ENCODE measurements at places on chromosomes 4 and X.

GRCh38 chrX:119692191-119693039 lies 553 bp downstream of the SEPTIN6 start:
- DNase-seq: peak; percentile 35

- DNase-seq: no peak
Measured at GRCh38 chrX:73262991-73263390, 48.3 kb upstream of the NAP1L2 start.

DNA sequence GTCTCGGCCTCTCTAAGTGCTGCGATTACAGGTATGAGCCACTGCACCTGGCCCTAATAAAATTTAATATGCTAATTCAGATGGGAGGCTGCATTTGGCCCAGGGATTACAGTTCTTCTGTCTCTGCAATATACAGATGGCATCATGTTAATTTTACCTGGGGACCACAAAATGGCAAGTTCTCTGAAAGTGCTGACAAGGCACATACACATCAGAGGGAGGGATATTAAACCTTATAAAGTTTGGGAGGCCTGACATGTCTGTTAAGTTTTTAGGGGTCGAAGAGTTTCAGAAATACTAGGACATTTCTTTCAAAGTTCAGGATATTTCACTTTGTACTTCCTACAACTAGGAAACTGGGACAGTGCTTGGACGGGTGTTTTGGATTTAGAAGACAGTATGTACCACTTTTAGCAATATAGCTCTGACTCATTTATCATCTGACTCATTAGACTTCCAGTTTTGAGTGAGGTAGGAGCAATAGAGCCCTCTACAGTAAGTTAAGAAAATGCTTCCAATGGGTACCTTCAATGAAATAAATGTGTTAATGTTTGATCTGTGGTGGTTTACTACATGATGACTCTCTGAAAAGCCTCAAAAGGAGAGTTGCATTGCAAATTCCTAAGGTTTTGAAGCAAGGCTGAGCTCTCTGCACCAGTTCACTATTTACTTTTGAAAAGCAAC lies 981.0 kb upstream of the HS3ST1 start:
- no peak for DNase-seq

DNA sequence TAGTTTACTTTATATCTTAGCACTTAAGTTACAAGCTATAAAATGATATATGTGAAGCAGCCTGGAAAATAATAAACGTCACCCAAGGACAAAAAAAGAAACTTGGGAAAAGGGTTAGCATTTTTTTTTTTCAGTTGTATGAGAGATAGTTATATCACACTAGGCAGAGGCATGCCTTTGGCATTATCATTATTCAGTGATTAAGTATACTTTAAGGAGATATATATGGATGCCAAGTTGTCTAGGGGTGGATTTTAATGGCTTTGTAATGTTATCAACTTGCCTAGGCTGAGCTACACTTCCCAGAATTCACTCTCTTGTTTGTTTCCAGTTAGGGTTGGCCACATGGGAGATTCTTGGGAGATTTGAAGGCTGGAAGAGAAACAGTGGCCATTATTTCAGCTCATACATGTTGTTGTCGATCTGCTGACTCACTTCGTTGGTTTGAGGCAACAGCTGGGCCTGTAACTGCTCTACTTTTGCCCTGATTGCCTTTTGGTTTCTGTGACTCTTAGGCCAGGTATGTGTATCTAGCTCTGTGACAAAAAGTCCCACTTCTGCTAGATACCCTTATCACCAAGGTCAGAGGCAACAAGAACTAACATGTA lies 11.5 kb upstream of the SRPX start:
- no peak for DNase-seq

GRCh38 chr4:6750286-6751221 lies 32.0 kb upstream of the KIAA0232 start:
- DNase-seq: no peak

Data from activated CD8-positive, alpha-beta memory T cell treated with anti-CD3 and anti-CD28 coated beads for 1 hour (primary cell).